ENCODE measurements at places on chromosomes 16 and 17.

DNA sequence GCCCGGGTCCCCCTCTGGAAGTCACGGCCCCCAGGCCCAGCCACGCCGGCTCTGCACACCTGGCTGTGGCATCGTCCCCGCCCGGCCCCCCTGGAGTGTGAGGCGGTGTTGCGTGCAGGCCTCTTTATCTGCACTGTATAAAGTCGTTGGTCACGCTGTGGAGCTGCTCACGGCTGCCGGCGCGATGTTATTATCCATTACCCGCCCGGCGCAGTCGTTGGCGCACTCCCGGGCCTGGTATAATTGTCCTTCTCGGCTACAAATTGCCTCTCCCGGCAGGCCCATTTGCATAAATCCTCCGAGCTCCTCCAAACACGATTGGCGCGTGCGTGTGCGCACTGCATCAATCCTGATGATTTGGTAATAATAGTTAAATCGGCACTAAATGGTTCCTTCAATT lies 57.8 kb downstream of the BAHCC1 start:
- no peak for DNase-seq

DNA sequence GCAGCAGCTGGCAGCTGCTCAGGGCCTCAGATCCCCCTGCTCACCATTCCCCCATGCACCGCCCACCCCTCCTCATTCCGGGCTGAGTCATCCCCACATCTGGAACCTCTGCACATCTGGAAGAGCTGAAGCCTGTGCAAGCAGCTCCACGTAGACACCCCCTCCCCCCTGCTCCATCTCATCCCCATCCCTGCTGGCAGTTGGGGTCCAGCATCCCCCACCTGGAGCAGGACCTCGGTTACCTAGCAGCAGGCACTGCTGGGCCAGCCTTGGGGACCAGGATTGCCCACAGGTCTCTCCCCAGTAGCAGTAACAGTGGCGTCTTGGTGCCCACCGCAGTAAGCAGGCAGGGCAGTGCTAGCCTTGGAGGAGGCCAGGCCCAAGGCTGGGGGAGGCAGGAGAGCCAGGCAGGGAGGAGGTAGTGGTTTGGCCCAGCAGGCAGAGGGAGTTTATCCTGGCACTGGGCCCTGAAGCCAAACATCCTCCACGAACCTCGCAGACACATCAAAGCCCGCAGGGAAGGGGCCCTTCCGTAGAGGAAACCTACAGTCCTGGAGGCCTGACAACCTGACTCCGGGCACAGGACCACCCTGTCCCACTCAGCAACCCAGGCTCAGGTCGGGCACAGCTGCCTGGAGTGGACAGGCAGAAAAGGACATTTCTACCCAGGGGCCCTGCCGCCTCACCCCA lies 7.7 kb upstream of the TMEM92 start:
- DNase-seq: no peak

- no peak for DNase-seq
Measured at GRCh38 chr16:87276091-87276701, 41.0 kb downstream of the C16orf95 start.

GRCh38 chr17:32855620-32856019 lies 21.3 kb downstream of the MYO1D start:
- no peak for DNase-seq

- no peak for DNase-seq
Measured at GRCh38 chr17:40323391-40324381, 14.7 kb downstream of the RARA start.

DNA sequence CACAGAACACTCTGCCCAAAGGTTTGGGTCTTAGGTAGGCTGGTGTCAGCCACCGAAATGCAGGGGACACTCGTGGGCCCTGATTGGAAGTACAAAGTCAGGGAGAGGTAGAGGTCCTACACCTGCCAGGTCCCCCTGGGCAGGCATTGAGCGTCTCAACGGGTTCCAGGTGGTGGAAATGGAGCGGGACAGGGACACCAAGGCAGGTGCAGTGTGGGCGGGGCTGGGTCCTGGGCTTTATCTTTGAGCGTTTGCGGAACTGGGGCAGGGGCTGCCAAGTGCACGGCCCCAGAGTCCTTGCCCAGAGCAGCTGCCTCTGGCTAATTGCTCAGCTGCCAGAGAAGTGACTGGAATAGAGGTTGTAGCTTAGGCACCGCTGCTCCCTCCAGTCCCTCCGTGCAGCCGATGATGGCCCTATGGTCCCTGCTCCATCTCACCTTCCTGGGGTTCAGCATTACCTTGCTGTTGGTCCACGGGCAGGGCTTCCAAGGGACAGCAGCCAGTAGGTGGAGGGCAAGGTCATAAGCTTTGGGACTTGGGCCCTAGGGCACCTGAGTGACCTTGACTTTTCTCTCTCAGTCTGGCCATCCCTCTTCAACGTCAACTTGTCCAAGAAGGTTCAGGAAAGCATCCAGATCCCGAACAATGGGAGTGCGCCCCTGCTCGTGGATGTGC lies at the start of gene ZACN:
Gene ZACN (plus strand): TSS at position 323 of the 675 bp plus-strand sequence. CDS start 83 bp downstream, at position 406.
- no peak for DNase-seq

DNA sequence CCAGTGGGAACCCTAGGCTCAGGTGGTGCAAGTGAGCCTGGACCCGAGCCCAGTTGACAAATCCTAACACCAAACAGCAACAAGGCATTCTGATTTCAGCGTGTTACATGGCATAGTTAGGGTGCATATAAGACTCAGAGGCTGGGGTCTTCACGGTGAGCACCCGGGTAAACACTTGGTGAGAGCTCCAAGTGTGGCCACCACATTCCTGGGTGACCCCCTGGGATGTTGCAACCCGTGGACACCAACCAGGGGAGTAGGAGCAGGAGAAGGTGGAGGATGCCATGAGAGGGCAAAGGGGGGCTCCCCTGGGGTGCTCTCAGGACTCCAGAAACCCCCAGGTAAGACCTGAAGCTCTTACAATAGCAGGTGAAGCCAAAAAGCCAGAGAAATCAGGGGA lies 69.9 kb upstream of the CDH5 start:
- no peak for DNase-seq

GRCh38 chr16:52863000-52863399 lies 189.7 kb downstream of the CHD9NB start:
- DNase-seq: no peak

DNA sequence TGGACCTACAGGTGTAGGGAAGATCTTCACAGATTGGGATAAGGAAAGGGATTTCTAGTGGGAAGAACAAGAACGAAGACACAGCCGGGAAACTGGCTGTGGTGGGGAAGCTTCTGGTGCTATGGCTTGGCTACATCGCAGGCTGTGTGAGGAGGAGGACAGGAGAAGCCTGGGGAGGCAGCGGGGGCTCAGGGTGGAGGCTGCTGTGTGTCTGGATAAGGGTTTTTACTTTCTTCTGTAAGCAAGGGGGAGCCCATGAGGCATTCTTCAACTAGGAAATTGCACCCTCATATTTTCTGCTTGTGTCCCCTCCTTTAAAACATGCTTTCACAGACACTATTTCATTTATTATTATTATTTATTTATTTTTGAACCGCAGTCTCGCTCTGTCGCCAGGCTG lies 2.9 kb upstream of the RHBDF2 start:
- peak; percentile 68 for DNase-seq

GRCh38 chr17:76241204-76241538 lies 878 bp upstream of the RNF157 start:
- no peak for DNase-seq

GRCh38 chr17:798246-798645 lies 16.1 kb downstream of the MRM3 start:
- DNase-seq: no peak

- DNase-seq: no peak
Measured at GRCh38 chr17:59018019-59018418, 88.7 kb downstream of the TRIM37 start.

- DNase-seq: no peak
Measured at GRCh38 chr16:6496996-6497395, 835.6 kb upstream of the RBFOX1 start.

DNA sequence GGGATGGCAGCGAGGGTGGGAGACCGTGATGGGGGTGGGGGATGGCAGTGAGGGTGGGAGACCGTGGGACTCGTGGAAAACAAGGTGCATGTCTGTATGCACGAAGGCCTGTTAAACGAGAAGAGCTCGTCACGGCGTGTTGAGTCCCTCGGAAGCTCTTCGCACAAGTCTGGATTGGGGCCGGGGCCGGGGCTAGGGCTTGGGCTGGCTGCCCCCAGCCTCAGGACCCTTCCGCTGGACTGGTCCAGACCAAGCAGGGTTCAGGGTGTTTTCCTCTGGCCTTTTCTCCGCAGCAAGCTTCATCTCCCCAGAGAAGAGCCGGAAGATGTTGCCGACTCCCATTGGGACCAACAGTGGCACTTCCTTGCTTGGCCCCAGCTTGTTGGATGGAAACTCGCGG lies 7.7 kb upstream of the JPT2 start:
- DNase-seq: no peak

DNA sequence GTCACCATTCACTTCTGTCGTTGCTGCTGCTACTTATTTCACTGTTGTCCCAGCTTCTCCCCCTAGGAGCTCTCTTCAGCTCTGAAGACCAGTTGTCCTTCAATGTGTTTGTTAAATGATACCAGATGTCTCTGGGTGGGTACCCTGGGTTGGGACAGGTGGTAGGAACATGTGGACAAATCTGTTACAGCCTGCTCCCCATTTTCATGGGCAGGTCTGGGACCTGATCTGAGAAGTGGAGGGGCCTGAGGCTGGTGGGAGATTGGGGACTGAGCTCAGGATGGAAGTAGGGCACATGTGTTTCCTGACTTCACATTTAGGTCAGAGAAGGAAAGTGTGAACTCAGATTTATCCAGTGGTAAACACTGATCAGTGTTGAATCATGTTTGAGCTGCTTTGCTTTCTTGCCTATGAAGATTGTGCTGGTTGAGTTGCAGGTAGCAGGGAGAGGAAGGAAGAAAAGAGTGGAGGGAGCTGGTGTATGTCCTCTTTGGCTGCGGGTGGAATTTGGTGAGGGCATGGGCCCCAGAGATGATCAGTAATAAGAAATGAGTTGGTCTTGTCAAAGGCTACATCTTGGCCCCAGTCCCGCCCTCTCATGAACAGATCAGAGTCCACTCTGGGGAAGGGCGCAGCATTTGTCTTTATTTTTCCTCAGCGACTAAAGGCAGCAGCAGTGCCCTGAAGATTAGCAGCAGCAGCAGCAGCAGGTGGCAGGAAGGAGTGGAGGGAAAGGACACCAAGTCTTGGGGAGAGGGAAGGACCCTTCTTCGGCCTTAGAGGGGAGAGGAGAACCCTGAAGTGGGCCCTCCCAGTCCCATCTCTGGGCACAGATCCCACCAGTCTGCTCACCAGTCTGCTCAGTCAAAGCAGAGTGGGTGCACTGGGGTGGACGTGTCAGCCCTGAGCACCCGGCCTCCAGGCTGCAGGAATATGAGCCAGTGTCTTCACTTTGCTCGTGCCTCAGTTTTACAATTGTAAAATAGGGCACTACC lies 6.1 kb upstream of the EFTUD2 start:
- DNase-seq: no peak

DNA sequence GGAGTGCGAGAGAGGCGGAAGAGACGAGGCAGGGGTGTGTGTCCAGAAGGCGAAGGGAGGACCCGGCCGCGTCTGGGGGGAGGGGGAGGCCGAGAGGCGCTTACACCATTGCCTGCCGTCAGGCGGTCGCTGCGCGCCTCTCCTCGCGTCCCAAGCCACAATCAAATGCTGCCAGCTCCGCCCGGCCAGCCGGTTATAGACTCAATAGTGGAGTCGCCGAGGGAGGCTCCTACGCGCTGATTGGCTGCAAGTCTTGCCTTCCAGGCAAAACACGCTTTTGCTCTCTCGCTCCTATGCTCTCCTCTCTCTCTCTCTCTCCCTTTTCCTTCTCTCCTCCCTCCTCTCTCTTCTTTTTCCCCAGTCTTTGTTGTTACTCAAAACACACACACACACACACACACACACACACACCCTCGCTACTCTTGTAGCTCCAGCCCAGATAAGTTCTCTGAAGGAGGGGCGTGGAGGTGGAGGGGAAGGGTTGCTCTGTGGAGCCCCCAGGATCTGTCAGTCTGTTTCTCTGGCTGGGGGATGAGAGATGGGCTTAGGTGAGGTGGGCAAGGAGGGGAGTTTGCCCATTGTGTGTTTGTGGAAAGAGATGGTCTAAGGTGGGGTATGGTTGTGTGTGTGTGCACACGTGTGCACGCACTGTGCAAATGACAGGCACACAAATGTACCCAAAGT lies at the start of gene DLX3:
Gene DLX3 (minus strand): TSS at position 170 of the 684 bp plus-strand sequence. CDS start 226 bp downstream, outside the sequence.
- DNase-seq: peak; percentile 64

DNA sequence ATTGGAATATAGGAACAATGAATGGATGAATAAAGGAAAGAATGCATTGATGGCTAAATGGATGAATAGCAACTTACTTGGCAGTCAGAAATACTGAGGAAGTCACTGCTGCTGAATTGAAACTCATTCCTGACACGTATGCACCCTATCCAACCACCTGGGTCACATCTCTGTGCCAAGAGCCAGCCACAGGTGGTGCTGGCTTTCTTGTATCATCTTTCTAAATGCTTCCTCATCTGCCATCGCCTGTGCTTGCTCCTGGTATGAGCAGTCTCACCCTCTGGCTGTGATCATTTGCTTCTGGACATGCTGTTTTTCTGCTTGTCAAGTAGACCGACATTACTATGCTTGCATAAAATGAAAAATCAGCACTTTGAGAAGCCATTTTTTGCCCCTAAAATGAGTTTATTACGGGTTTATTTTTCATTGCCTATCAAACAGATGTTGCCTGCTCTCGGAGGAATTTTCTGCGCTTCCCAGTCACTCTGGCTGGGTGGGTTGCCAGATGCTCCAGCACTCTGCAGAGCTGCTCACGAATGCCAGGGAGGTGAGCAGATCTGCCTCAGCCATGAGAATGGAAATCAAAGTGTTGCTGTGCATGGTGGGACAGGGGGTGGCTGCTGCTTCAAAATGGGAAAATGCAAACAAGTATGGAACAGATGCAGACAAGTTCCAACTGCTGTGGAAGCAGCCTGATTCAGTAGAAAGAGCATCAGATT lies 1349.6 kb upstream of the CDH8 start:
- DNase-seq: no peak

DNA sequence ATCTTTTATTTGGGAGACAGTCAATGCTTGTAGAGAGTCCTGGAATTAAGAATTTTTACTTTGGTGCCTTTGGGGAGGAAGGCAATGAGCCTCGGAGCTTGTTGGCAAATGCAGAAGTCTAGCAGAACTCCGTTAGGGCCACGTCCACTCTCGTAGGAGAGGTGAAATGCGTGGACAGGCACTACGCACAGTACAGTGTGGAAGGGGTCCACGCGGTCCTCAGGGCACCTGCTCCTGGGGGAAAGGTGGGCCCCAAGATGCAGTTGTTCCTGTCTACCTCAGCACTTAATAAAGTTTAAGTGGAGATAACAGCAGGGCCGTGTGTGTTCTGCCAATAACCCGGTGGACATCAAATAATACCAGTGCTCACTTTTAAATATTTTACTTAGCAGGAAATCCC lies 1.8 kb downstream of the RAB11FIP3 start:
- no peak for DNase-seq

- DNase-seq: no peak
Measured at GRCh38 chr17:74448756-74449155, 16.9 kb downstream of the GPRC5C start.
